ENCODE measurements at places on chromosomes 2 and 18.

GRCh38 chr2:71603851-71604725 is 150.7 kb downstream of the DYSF start:
- DNase-seq, result no peak

DNA sequence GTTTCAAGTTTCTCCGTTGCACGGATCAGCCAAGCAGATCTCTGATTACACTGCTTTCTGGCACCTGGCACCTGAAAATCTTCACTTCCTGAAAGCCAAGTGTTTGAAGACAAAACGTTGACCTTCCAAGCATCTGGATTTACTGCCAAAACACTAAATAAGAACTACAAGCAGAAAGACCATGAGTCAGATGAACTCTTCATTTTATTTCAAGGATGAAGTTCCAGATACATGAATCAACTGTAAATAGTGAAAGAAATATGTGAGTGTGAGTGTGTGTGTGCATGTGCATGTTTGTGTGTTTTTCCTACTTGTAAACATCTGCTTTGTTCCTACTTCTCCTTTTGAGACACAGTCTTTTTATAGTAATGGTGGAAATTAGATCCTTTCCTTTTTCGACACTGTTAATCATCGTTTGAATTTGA is 60.0 kb upstream of the DTNA start:
- DNase-seq, result no peak

- peak; percentile 9 for DNase-seq
Measured at GRCh38 chr2:226427538-226428307, 371.9 kb downstream of the IRS1 start.

GRCh38 chr2:180733330-180733729 is 247.1 kb upstream of the UBE2E3 start:
- no peak for DNase-seq

DNA sequence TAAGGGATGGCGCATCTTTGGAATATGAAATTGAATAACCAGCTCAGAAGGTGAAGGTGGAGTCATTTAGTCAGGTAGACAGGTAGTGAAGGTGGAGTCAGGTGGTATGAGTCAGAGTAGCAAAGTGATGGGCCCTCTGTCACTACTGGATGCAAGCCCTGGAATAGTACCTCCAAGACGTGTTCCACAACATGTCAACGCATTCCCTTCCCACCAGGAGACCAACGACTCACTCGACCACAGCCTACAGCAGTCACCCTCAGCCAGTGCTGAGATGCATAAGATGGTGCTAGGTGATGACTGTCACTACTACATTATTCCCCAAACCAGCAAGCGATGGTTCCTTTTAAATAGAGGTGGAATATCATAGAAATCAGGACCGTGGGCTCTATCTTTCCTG is 6.8 kb downstream of the CPLX4 start:
- DNase-seq, result no peak

DNA sequence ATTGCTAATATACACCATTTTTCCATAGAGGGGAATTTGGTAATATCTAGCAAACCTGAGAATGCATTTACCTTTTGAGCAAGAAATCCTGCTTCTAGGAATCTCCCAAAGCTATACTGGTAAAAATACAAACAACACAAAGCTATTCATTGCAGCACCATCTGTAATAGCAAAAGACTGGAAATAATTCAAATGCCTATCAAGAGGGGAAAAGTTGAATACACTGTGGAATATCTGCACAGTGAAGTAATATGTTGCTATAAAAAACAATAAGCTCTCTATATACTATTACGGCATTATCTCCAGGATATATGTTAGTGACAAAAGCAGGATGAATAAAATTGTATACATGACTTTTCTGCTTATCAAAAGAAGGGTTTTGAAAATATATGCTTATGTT is 112.3 kb upstream of the CHAC2 start:
- no peak for DNase-seq

DNA sequence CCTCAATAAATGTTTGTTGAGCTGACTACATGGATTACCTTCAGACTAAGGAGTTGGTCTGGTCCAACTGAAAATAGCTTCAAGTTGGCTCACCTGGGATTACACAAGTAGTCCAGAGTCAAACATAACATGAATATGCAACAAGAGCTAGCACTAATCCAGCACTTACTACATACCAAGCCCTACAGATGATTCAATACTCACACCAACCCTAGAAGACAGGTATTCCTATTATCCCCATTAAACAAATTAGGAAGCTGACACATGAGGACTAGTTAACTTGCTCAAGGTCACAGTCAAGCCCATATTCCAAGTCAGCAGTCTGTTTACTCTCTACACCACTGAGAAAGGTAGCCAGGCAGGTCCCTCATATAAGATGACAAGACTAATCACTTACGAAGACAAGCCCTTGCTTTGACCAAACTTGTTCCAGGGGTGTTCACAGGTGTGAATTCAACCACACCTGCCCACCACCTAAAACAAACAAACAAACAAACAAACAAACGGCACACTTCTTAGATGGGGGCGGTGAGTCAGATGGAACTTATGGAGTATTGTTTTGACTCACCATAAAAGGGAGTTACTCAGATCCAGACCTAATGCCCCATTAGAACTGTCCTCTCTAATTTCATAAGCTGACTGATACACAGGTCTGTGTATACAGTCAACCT is 29.1 kb downstream of the TMEM131 start:
- no peak for DNase-seq

DNA sequence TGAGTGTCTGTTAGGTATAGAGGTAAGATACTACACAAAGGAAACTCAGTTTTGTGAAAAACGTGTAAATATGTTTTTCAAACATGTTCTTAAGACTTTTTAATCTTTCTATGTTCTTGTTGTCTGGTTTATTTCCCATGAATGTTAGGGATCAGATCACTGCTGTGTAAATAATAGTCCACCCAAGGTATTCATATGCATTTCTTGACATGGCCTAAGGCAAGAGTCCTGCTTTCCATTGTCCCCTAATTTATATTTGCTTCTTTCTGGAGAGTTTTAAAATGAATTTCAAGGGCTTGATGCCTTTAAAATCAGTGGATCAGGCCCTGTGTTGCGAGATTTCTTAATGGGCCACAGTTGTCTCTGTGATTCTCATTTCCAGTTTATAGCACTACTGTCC is 28.9 kb downstream of the CRIM1 start:
- DNase-seq, result no peak

GRCh38 chr18:58792086-58792485 is 72.6 kb upstream of the ZNF532 start:
- no peak for DNase-seq

DNA sequence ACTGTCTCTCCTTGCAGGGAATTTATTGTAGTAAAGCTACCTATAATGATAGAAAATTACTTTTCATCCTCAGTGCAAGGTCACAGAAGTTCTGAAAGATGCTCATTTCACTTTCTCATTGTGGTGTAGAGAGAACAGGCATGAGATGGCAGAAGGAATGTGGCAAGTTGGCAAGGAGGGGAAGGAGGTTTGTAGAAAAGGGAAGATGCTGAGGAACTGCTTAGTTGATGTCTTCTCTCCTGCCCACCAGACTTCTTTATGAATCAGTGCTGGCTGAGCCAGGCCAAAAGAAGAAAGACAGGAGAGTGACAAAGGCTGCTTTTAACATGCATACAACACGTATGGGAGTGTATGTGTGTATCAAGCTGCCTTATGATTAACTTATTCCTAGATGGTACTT is 164.4 kb downstream of the PRPF40A start:
- peak; percentile 51 for DNase-seq

- no peak for DNase-seq
Measured at GRCh38 chr2:150618245-150618895, 130.9 kb upstream of the RND3 start.

- DNase-seq, result no peak
Measured at GRCh38 chr18:78659748-78660147, 319.9 kb upstream of the SALL3 start.

DNA sequence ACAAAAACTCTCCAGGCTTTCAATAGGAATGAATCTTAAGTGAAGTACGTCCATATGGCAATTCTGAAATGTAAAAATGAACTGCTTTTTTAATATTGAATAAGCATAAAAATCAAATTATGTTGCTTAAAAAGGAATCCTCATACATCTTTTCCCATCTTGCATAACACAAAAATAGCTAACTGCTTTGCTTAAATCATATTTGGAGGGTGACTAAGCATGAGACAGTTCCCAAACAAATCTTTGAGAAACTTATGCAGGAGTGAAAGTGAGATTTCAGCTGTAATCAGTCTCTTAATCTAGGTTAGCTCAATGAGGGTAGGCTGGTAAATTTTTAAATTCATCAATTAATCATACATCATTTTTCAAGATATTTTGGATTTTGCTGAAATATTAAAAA is 111.5 kb downstream of the MBD5 start:
- DNase-seq, result peak; percentile 47

DNA sequence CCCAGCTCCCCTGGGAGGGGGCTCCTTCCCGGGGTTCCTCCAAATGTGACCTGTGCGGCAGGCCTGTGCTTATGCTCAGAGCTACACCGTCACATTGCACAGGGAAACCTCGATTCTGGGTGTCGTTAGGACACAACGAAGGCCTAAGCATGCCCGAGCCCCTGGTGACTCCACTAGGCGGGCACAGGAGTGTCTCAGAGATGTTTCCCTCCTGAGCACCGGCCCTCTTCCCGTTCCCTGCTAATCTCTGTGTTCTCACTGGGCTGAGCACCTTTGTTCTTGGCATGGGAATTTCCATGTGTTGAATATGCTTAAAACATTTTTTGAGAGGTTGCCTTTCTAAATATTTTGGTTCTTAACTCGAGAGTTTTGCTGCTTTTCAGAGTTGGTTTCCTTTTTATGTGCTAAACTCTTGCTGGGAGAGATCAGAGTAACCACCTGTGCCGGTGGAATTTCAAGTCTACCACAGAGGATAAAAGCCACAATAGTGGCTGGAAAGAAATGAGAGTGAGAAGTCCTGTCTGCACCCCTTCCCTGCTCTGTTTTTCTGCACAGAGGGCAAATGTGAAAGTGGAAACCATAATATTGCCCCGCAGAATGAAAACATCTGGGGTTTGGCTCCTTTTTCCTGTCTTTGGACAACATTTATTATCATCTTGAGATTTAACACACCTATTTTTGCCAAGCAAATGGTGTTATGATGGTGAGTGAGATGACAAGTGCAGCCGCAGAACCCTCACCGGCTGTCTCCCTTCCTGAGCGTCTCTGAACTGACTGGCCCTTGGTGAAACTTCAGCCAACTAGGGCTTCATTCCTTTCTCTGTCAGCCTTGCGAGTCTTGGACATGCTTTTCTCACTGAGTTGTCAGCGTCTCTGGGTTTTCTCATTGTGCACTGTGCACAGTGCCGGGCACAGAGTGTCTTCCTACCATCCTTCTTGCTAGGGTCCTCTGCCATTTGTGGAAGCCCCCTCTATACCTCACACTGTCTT is 154.1 kb downstream of the VAPA start:
- DNase-seq, result no peak

- DNase-seq, result no peak
Measured at GRCh38 chr2:105869341-105869740, 124.6 kb downstream of the NCK2 start.

DNA sequence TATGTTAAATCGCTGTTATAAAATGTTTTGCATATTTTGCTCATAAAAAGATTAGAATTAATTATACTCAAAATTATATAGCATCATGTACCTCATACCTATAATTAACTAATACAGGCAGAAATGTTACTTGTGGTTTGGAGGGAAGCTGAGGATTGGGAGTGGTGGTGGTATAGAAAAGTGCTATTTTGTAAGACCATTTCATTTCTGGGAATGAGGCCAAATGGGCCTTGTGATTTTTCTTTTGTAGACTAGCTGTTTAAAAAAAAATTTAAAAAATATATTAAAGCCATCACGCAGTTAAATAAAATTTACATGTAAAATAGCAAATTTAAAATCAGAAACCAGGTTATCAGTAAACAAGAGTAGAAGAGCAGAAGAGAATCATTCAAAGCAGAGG is 560.8 kb upstream of the FAM98A start:
- DNase-seq, result no peak

DNA sequence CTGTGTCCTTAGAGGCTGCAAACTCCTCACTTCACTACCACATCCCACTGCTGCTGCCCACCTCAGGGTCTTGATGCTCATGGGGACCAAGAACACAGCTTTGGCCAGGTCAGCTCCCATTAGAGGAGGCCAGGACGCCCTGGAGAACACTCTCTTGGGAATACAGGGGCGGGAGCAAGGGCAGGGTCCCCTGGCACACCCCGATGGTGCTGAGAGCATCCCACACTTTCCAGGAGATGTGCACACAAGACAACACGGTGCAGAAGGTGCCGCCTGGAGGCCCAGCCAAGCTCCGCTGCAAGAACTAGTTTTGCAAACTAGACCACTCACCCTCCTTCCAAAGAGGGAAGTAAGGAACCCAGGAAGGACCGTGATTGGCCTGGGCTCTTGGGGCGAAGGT is 304.4 kb upstream of the SALL3 start:
- no peak for DNase-seq

- DNase-seq, result peak; percentile 77
Measured at GRCh38 chr18:76496194-76496890, 1.3 kb upstream of the ZNF516 start.

DNA sequence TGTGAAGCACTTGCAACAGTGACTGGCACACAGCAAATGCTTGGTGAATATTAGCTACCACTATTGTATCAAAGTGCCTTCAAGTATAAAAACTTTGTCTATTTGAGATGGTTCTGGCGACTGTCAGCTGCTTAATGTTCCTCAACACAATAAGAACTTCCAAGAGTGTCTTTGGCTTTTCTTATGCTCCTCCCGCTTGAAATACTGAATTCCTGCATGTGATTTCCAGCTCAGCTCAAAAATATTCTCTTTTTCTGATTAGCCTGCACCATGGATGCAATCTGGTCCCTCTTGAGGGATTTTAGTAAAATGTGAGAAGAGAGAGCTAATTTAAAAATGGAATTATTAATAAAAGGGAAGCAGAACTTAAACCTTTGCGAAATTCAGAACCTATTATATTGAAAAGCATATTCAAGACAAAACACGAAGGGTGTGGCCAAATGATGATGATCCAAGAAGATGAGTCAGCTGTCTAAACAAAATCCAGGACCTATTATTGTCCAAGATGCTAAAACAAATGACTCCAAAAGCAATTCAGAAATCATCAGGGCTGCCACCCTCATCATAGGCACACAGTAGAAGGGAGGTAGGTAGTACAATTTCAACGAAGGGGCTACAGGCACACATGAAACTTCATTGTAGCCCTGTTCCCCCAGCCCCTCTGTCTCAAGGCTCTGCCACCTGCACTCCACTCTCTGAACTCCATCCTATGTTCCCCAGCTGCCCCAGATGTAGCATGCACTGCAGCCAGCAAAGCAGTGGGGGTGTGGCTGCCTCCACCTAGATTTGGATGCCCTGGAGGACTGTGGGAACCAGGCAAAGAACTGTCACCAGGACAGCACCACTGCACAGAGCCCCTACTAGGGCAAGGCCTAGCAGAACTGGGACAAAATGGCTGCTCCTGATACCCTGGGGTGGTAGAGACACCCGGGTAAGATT is 190.1 kb downstream of the ZNF385B start:
- DNase-seq, result no peak

DNA sequence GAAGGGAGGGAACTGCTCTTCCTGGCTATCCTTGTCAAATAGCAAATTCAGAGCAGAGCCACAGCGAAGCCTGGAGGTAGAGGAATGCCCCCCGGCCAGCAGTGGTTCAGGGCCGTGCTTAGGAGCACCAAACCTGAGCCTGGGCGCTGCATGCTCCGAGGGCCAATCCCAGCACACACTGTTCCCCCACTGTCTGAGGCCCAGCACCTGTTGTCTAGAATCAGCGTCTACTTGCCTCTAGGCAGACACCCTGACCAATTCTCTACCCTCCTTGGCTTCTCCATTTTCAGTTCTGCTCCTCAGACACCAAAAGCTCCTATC is 177.6 kb upstream of the PKDCC start:
- no peak for DNase-seq

GRCh38 chr18:44811572-44812125 is 131.0 kb downstream of the SETBP1 start:
- no peak for DNase-seq

Measured in inflammatory macrophage treated with lipopolysaccharide for 4 hours (primary cell).